ENCODE measurements at places on chromosomes 7 and 10.

DNA sequence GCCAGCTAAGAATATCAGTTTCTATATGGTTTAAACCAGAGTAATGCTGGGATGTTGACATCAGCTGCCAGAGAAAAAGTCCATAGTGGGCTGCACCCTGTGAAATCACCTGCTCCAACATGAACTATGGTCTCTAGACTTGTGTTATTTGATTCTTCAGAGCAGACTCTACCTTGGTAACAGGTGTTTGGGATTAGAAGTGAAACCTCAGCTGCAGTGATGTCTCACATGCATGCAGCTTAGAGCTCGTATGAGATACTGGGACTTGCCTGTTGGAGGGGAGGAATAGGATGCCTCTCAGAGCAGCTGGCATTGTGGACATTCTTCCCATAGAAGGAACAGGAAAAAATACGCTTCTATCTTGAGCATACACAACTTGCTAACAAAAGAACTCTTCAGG lies 287.1 kb upstream of the CSTF2T start:
- DNase-seq: no peak

DNA sequence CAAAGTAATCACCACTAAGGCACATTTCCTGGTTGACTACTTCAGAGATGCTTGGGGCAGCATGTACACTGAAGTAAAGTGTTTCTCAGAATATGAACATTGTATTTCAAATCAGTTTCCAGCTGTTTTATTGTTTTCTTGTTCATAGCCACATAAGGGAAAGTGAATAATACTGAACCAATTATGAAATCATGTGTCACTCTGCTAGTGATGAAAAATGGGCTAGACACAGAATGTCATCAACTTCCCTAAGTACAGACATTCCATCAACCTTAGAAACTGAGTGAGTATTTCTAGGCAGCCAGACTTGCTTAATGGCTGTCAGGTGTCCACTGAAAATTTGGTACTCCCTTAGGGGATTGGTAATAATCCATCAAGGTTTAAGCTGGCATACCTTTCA lies 603.5 kb downstream of the ARL4A start:
- no peak for DNase-seq

- no peak for DNase-seq
These were observed 4.9 kb downstream of the ABCC2 start for GRCh38 chr10:99787311-99787710.

DNA sequence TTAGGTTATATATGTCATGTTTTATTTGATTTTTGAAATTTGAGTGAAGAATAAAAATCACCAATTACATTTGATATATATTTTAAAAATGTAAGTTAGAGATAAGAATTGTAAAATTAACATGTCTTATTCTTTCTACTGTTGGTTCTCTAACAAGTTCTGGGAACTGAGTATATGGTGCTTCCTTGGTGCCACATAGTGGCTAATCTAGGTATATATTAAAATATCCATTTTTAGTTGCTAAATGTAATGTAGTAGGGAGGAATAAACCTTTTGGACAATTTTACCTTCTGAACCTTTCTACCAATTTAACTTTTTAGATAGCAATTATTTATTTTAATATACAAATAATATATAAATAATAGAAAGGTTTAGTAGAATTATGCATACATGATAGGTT lies 17.5 kb downstream of the CFAP69 start:
- no peak for DNase-seq

DNA sequence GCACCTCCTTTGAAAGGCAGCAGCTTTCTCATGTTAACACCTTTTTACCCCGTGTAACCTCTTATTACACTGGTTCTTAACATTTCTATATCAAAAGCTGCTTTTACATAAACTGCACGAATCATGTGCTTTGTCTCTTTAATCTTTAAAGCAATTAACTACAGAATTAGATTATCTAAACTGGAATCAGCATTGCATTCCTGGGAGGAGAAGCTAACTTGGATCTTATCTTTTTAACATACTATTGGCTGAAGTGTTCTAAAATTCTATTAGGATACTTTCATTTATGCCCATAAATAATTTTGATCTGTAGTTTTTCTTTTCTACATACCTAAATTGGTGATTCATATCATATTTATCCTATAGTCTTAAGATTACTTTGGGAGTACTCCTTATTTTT lies 428.4 kb upstream of the IGFBP3 start:
- no peak for DNase-seq

All from activated CD4-positive, alpha-beta T cell treated with anti-CD3 and anti-CD28 coated beads for 4 hours (primary cell).